ENCODE measurements at places on chromosomes 12 and 14.
A peak's percentile ranks its signal among the peaks of the same experiment; 100 is the strongest.

DNA sequence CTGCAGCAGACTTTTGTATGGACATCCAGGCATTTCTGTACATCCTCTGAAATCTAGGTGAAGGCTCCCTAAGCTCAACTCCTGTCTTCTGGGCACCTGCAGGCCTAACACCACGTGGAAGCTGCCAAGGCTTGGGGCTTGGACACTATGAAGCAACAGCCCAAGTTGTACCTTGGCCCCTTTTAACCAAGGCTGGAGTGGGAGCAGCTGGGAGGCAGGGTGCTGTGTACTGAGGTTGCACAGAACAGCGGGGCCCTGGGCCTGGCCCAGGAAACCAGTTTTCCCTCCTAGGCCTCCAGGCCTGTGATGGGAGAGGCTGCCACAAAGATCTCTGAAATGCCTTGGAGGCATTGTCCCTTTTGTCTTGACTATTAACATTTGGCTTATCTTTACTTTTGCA, 214.4 kb upstream of the LRIG3 start:
- no peak for DNase-seq

DNA sequence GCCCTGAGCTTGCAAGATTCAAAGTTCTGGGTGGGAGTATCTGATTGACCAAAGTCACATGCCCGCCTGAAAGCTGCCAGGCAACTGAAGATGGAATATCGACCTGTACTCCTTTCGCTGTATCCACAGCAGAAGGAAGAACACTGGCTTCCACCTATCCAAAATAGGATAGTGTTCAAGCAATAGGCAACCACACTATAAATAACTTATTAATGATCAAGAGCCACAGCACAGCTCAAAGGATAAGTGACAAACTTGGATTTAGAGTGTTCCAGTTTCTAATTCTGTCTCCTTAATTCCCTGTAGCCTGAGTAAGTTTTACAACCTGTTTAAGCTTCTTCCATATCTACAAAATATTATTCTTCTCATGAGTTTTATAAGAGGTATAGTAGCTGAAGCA, 89.9 kb downstream of the TAOK3 start:
- DNase-seq, result no peak

DNA sequence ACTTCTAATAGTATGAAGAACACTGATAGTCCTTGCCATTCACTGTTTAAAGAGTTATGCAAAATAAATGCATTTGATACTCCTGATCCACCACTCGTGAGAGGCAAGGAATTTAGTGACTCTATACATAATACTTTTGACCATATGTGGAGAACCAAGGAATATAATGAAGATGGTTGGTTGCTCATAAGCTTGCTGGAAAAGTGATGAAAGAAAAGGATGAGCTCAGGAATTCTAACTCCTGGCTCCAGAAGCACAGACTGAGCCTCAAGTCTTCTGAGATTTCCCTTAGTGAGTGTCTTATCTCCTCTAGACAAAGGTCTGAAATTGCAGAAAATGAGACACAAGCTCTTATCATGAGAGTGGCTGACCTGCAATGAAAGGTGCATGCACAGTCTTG, 57.1 kb upstream of the KRAS start:
- no peak for DNase-seq

GRCh38 chr14:72892879-72893635, 844 bp downstream of the DPF3 start:
- peak; percentile 29 for DNase-seq

GRCh38 chr12:60689137-60689536, 1093.3 kb downstream of the SLC16A7 start:
- no peak for DNase-seq

DNA sequence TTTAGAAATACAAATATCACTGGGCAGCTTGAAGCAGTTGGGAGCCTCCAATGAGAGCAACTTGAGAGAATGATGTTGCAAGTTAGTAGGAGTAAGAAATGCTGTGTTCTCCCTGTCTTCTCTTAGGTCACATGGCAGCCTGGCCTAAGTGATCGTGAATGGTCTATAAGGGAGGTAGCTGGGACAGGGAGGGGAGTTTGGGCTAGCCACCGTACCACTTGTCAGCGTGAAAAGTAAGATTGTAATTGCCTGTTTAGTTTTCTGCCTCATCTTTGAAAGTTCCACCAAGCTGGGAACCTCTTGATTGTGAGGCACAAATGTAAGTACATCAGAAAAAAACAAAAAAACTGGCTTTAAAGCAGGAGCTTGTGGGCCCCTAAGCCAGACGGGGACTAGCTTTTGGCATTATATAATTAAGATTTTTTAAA, 36.4 kb downstream of the MDM2 start:
- DNase-seq, result no peak

- no peak for DNase-seq
These were observed 3.1 kb downstream of the AVIL start for GRCh38 chr12:57815177-57816000.

- DNase-seq, result no peak
These were observed 38.8 kb upstream of the WSCD2 start for GRCh38 chr12:108090107-108090899.

DNA sequence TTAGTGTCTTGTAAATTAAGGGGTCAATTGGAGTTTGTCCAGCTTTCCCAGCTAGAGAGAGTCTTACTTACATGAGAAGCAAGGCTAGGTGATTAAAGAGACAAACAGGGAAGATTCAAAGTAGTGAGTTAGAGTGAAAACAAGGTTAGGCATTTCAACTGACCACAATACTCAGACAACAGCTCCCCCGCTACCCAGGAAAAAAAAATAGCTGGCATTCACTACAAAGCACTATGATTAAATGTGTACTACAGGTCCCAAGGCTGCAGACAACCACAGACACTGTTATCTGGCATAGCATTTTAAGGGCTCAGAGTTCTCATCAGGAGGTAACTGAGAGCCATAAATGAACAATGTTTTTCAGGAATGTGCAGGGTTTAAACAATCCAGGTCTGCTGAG, 680.9 kb downstream of the TMEM121 start:
- DNase-seq, result no peak

DNA sequence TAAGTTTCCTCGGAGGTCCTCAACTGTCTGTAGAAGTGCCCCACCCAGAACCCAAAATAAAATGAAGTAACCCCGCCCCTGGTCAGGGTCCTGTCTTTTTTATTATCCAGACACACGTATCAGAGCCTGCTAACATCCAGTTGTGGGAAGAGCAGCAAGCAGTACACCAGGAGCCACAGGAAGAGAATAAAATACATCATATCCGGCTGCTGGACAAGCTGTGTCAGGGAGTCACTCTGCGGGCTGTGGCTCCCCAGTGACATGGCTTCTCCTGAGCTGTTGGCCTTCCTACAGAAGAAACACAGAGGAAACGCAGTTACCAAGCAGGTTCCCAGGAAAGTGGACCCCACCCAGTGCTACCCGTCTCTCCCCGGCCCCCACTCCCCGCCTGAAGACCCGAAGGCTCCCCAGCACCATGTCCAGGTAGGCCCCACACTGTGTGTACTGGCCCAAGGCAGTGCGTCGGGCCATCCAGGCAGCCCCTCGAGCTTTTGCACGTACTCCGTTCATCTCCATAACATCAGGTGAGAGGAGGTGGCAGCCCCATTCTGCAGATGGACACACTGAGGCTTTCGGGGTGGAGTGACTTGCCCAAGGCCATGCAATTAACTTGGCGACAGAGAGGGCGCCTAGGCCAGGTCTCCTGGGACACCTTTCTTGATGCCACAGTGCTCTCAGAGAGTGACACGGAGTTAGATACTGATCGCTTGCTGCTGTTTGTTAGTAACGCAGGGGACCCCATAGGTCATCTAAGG, 34.3 kb upstream of the DICER1 start:
- DNase-seq, result no peak

DNA sequence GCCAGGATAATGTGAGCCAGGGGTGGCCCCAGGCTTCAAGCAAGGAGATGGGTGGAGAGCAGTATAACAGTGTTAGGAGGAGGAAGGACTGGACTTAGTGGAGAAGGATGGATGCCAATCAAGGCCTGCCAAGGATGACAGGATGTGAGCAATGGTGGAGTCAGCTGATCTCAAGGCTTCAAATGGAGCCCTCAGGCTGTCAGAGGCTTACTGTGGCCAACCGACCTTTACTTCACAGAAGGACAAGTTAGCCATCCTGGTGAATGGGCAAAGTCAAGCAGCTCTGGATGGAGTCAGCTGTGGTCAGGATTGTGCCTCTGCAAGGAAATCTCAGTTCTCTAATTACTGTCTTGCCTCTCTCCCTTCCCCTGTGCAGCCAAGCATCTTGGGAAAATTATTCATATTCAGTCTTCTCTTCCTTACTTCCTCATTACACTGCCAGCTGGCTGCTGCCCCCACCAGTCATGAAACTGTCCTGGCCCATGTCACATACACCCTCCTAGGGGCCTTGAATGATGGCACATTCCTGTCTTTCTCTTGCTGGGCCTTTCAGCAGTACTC, 7.6 kb upstream of the STAT6 start:
- DNase-seq, result no peak

DNA sequence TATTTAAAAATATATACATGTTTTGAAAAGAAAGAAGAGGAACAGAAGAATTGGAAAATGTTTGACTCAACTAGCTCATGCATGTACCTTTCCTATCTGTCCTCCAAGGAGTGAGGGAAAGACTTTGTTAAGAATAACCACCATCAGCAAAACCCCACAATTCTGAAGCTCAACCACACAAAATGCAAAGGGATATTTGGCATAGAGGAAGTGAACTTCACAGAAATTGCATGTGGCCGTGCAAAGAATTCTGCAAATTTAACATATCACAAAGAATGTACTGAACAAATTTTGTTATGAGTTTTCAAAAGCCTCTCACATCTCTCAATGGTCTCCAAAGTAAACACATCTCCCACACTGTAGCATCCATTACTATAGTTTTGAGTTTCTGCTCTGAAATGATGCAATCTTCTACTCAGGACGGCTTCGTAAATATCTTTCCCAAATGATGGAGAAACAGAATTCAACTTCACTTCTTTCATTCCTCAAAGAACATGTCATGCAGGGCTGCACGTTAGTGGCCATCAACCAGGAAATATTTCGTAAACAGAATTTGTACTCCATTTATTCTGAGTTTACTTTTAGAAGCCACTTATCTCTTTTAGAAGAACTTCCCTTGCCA, 17.6 kb downstream of the DUSP6 start:
- DNase-seq, result no peak

DNA sequence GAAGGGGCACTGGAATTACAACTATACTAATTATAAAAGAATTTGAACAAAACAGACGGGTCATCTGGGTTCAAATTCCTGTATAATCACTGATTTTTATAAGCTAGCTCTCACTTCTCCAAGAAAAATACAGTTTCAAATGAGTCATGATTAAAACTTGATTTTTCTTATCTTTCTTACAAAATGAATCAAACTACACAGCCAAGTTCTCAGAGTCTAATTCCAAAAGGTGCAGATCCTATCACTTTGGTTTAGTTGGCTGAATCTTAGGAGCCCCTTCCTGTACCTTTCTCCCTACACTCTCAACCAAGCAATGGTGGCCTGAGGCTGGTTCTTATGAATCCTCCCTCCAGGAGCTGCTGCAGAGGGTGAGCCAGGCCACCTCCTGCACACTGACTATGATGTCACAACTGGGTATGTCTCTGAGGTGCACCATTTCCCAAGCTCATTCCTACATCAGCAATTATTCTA, 43.8 kb upstream of the BMP4 start:
- DNase-seq, result peak; percentile 24

- DNase-seq, result no peak
These were observed 72.6 kb downstream of the SUSD6 start for GRCh38 chr14:69683971-69684370.

- no peak for DNase-seq
These were observed 10.7 kb downstream of the SLC25A29 start for GRCh38 chr14:100295376-100296105.

DNA sequence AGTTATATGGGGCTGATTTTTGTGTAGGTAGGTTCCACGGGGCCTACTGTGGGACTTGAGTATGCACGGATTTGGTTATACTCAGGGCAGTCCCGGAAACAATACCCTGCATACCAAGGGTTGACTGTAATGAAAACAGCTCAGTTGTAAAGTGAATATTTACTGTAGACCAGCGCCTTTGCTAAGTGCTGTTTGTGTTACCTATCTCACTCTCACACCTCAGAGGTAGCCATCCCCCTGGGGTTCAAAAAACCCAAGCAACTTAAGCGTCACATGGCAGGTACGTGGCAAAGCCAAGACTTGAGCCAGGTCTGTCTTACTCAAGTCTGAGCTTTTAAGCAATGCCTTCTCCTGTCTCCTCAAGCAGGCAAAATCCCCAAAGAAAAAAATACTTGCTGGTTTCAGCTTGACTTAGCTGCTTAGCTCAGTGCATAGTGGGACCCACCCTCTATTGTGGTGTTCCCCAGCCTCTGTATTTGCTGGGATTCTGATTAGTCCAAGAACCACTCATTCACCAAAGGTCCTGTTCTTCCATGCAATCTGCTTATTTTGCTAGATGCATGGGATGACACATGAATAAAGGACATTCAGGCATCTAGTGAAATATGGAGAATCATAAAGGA, 34.2 kb upstream of the STRN3 start:
- DNase-seq, result no peak

GRCh38 chr14:60602291-60602690, 47.0 kb downstream of the SIX1 start:
- DNase-seq, result no peak

GRCh38 chr14:55388160-55388559, 23.5 kb downstream of the ATG14 start:
- no peak for DNase-seq

- DNase-seq, result no peak
These were observed 190.2 kb upstream of the BTG1 start for GRCh38 chr12:92335831-92336230.

GRCh38 chr14:25381498-25381897, 331.6 kb upstream of the STXBP6 start:
- DNase-seq, result no peak

GRCh38 chr12:71892059-71892458, 46.6 kb upstream of the TPH2 start:
- DNase-seq, result no peak

DNA sequence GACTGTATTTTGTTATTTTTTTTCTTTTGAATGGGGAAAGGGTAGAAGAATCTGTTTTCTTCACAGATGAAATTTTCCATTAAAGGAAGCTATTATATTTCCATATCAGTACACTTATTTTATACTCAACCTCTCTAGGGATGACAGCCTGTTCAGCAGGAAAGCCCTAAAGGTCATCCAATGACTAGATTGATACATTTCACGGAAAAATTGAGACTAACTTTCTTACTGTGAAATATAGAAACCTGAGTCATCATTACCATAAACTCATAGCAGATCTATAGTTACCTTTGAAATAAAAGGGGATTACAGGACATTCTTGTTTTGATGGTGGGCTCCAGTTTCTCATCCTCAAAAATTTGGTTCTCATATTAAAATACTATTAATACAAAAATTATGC, 36.1 kb upstream of the PTCSC3 start:
- no peak for DNase-seq

All from hepatic stellate cell (primary cell).